ENCODE measurements at places on chromosomes 4 and X.

DNA sequence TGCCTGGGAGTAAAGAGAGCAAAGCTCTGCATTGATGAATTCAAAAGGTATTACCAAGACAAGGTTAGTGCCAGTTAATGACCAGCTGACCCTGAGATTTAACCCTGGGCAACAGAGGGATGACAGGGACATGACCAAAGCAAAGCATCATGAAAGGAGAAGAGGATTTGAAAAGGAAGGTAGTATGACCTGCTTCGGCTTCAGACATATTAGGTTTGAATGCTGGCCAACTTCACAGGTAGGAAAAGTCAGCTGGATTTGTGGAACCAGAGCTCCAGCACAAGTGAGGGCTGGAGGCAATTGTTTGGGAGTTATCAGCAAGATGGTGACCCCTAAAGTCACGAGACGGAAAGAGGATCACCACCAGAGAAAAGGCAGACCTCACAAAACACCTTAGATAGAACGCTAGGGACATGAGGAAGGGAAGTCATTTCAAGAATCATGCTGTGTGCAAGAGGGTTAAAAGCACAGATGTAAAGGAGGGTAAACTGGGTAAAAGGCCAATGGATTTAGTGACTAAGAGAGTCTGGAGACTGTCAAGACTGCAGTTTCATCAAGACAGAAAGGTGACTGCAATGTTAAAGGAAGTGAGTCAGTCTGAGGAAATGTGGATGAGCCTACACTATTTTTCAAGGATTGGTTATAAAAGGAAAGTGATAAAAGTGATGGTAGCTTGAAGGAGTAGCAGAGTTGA is 45.6 kb downstream of the SH3RF1 start:
- DNase-seq, result peak; percentile 93

GRCh38 chr4:103074744-103075434 is 1.7 kb downstream of the SLC9B2 start:
- DNase-seq, result peak; percentile 15

DNA sequence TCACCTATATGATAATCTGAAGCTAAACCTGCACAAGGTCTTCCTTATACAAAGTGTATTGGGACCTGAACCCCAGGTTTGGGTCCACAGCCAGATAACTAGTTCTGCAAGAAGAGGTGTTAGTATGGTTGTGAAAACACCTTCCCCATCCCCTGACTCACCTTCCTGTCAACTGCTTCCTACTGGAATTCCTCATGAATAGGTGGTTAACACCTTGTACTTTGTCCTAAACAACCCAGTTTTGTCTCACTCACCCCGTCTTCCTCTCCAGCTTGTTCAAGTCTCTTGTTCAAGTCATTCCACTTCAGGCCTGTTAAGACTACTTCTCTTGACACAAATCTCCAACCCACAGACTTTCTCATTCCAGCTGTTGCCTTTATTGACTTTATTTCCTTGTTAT is 45.5 kb downstream of the CCNG2 start:
- DNase-seq, result no peak

DNA sequence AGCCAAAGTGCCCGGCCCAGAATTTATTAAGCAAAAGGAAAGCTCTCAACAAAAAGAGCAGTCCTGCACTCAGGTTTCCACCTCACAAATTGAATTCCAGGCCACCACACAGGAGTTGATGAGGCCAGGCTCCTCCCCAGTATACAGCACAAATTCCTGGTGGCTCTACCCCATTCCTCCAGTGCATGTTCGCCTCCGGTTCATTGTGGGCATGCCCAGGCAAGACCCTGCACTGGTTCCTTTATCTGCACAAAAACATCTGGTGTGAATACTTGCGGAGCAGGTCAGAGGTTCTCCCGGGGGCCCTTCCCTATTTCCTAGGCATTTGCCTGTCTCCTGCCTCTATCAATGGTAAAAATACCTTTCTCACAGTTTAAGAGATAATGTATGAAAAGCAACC is 195.2 kb upstream of the ANXA10 start:
- DNase-seq, result no peak

DNA sequence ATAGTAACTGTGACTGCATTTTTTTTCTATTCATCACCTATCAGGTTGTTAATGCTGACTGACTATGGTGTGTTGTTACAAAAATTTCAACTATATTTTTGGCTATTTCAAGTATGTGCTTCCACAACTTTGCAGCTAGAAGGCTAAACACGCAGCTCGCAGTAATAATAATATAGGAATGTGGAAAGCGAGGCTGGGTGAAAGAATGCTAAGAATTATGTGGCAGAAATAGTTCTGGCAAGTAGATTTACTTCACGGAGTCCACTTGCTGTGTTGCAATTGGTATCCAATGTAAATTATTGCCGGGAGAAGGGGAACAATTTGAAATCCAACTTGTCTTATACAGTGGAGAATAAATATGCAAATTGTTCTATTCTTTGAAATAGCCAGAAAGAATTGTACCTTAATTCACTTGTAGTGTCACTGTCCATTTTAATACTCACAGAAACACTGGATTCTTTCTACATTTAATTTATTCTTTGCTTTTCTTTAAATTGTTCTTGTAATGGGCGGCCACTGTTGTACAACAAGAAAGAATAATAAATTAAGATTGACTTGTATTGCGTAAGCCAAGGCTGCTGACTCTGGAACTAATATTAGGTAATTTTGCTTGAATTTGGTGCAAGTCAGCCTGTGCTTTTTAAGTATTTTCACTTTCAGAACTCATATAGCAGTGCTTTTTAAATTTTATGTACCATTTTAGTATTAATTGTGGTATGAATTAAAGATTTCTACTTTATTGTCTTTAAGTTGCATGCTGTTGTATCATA is 154.9 kb downstream of the FRMPD4 start:
- DNase-seq, result peak; percentile 29

- DNase-seq, result no peak
Measured at GRCh38 chr4:182688081-182688480, 229.1 kb downstream of the DCTD start.

DNA sequence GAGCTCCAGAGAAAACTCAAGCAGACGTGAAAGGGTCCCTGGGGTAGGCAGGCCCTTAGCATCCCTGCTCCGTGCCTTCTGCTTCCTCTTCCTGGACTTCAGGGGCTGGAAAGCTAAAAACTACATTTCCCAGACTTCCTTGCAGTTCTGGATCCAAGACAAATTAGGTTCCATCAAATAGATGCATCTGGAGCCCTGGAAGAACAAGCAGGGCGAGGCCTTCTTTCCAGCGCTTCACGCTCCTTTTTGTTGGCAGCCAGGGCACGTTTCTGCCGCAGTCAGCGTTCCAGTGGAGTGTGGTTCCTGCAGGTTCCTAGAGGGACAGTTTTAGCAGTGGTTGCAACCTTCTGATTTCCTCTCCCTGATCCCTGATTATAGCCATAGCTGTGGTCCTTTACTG is 53.6 kb upstream of the MSX1 start:
- no peak for DNase-seq

GRCh38 chr4:121939690-121940089 is 12.2 kb downstream of the TRPC3 start:
- DNase-seq, result no peak

GRCh38 chrX:7570432-7571029 is 272.4 kb upstream of the VCX start:
- DNase-seq, result no peak

- peak; percentile 79 for DNase-seq
Measured at GRCh38 chr4:40121515-40121914, 64.9 kb downstream of the N4BP2 start.

DNA sequence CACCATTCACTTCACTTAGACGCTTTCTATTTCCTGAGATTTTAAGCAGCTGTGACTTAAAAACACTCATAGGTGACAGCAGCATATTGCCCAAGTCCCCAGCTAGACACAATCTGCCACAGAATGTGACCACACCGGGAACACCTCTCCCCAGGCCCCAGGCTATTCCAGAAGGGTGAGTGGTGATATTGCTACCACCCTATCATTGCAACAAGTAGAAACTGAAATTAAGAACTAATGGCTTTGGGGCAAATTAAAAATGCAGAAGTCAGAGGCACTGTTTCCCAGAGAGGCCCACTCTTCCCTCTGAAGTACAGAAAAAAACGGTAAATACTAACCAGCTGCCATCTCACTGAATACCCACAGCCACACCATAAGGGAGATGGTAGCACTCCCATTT is 35.0 kb downstream of the QDPR start:
- no peak for DNase-seq

GRCh38 chr4:99979872-99980271 is 29.8 kb upstream of the H2AZ1 start:
- DNase-seq, result peak; percentile 14

DNA sequence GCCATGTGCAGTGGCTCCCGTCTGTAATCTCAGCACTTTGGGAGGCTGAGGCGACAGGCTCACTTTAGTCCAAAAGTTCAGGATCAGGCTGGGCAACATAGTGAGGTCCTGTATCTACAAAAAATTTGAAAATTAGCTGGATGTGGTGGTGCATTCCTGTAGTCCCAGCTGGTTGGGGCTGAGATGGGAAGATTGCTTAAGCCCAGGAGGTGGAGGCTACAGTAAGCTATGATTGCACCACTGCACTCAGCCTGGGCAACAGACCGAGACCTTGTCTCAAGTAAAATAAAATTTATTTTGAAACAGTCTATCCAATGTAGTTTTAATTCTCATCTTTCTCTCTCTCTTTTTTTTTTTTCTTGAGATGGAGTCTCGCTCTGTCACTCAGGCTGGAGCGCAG is 21.1 kb downstream of the RBM10 start:
- DNase-seq, result no peak

GRCh38 chr4:18039113-18039512 is 17.6 kb upstream of the LCORL start:
- DNase-seq, result no peak

DNA sequence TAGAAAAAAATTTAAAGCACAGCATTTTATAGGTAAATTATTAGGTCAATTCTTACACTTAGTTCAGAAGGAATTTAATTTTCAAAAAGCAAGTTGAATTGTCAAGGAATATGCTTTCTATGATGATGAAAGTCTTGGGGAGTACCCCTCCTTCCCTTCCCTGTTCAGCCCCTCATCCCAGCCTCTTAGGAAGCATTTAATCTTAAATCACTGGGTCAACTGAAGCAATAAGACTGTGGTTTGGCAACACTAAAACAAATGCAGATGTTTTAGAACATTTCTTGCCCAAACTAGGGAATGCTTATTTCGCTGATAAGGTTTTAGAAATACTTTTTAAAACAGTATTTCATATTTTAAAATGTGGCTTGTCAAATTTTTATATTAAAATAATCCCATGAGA is 19.1 kb upstream of the ARSJ start:
- DNase-seq, result no peak

GRCh38 chrX:46637938-46638337 is 64.4 kb downstream of the CHST7 start:
- no peak for DNase-seq

DNA sequence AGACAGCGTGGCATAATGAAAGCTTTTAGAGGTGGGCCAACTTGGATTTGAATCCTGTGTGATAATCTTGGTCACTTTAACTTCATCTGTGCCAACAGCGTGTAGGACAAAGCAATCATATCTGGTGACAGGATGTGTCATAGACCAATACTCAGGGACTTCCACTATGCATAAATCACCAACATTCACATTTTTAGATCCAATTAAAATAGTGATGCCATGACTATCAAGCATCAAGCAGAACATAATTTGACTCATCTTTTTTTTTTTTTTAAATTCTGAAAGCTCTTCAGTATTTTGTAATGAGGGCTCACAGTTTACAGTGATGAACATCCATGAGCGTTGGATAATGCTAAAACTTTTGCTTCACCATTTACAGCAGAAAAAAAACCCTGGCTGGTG is 27.3 kb upstream of the RAPGEF2 start:
- DNase-seq, result peak; percentile 12

DNA sequence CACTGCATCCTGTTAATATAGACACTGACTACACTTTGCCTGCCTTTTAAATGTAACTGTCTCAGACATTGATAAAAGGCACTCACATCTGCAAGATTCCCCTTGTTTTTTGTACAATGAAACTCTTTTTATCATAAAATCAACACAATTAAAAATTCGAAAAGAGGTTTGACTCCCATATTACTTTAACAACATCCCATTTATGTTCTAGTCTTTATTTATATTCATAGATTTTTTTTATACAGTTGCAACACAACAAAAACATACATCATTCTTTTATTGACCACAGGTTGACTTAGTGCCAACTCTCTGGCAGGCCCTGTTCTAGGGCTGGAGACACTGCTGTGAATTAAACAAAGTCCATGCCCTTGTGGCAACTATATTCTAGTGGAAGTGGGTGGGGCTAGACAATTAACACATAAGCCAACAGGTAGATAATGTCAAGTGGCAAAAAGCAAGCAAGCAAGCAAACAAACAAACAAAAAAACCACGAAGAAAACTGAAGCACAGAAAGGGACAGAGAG is 36.8 kb downstream of the ANK2 start:
- DNase-seq, result no peak

- DNase-seq, result no peak
Measured at GRCh38 chr4:73109493-73109892, 40.0 kb upstream of the COX18 start.

DNA sequence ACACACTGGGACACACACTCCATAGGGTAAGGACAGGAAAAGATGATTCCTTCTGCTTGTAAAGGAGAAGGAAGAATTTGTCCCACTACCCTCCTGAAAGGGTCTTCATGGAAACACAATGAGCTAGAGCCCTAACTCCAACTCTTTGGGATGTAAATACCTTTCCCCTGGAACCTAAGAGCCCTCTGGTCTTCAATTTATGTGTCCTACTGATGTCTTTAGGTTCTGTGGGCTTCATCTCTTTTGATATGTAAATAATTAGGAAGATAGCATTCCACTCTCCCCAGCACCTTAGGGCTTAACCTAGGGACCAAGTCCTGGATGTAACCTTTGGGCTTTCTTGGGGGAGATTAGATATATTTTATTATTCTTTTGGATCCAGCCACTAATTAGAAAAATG is 38.3 kb downstream of the PF4 start:
- no peak for DNase-seq

DNA sequence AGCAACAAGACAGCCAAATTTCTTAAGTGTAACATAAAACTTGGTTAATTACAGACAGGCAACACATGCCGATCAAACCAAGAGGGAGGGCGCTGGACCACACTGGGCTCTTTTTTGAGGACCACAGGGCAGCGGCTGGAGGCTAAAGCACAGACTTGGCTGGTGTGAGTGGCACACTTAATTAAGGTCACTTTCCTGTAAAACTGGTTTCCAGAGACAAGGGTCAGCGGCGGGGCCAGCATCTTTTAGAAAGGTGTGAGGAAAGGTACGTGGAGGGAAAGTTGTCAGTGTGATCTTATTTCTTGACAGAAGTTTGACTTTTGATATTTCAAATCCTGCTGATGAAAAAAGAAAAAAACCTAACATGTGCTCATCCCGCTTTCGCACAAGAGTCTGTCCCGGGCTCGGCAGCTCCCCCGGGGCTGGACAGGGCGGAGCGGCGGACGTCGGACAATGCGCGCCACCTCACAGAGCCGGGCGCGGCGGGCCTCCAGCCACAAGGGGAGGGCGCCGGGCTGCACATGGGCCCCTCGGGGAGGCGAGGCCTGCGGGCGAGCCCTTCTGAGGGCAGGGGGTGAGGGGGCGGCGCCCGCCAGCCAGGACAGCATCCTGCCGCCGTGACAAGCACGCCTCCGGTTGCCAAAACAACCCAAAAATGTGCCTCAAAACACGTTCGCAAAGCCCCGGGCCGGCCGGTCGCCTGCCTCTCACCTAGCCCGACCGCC is 660 bp upstream of the HSPA4L start:
- peak; percentile 57 for DNase-seq

All from astrocyte of the spinal cord (primary cell).